ENCODE measurements at places on chromosomes 5 and 9.

DNA sequence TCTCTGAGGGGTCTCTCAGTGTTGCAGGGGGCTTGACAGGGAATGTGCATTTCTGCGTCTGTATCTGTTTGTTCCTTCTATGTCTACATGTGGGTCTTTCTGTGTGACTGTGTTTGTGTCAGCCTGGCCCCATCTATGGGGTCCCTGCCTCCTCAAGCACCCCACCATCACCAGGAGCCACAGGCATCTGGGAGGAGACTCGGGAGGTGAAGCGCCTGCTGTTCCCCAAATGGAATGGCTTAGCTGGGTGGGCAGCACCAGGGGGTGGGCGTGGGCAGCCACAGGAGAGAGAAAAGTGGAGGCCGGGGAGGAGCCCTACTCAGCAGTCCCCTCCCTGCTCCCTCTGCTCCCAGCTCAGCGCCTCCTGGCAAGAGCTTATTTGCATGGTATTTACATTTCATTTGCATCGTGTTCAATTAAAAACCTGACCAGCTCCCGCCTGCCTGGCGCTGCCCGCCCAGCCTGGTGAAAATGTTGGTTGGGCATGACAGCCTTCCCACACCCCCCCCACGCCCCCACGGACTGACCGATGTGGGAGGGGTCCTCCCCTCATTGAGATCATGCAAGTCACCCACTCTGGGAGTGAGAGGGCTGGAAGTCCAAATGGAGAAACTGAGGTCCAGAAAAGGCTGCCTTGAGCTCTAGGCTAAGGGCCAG is 50.5 kb downstream of the CXXC5 start:
- peak; percentile 81 for DNase-seq

GRCh38 chr9:114097613-114098020 is 1.5 kb downstream of the KIF12 start:
- no peak for DNase-seq

DNA sequence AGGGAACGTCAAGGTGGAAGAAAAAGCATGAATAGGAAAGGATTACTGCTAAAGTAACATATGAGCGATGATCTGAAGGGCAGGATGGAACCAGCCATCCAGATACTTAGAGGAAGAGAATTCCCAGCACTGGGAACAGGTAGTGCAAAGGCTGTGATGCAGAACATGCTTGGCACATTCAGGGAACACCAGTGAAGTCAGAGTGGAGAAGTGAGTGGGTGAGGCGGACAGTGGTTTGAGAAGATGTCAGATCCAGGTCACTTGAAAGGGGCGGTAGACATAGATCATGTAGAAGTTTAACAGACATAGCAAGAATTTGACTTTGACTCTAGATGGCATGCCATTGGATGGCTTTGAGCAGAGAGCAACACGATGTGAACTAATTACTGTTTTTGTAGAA is 374.2 kb downstream of the PDE4D start:
- peak; percentile 92 for DNase-seq

DNA sequence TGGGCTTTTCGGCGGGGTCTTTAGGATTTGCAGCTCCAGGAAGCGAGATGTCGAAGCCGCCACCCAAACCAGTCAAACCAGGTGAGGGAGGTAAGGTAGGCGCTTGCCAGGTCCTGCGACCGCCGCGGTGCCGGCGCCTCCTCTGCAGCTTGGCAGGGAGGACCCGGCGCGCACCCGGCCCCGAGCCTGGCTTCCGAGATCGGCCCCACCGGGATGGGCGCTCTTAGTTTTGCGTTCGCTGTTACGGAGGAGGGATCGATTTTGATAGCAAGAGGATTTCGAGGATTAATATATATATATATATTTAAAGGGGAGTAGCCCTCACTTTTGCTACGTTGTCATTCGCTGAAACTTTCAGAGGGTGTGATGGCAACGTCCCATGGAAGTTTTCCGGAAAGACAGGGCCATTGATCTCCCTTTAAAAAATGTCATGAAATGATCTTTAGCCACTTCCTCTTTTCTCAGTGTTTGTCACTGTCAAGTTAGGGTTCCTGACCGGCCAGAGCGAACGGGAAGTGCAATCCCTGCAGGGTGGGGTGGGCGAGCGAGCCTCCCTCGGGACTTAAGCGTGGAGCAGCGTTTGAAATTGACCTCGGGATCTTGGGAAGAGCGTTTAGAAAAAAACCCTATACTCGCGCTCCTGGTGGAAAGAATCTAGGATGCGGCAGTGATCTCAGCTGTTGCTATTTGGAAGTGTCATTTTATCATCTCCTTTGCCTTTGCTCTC is 495 bp downstream of the OSTF1 start:
- DNase-seq: peak; percentile 42

DNA sequence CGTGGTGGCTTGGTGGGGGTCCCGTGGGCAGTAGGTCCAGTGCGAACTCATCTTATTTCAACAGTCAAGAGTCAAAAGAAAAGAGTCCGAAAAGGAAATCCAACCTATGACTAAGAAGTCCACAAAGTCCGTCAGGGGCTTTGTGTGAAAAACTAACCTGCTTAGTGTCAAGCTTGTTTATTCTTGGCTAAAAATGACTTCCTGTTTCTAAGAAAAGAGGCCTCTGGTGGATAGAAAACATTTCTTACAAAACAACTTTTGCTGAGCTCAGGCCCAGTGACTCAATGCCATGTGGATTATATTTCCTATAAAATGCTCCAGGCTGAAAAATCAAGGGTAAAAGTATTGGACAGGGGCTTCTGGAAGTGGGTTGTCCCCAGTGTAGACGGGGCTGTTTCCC is 105.9 kb downstream of the GADD45G start:
- DNase-seq: no peak

DNA sequence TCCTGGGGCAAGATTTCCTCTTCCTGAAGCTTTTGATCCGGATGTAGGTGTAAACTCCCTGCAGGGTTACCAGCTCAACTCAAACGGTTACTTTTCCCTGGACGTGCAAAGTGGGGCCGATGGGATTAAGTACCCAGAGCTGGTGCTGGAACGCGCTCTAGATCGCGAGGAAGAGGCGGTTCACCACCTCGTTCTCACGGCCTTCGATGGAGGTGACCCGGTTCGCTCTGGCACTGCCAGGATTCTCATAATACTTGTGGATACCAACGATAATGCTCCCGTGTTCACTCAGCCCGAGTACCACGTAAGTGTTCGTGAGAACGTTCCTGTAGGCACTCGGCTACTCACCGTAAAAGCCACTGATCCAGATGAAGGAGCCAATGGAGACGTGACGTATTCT is 820 bp downstream of the PCDHGA4 start:
- DNase-seq: no peak

DNA sequence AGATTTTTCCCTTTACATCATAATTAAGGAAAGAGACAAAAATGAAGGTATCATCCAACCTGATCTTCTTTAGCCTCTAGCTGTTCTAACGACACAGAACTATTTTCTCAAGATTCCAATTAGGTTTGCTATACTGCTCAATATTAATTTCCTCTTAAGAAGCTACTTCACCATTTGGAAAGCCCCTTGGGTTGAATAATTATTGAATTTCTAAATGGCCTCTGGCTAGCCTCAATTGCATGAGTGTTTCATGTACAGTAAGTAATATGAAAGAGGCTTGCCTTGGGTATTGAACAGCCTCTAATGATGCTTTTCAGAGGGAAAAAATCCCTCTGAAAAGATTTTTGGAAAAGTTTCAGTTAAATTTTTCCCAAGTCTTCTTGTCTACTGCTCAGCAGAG is 3.7 kb upstream of the MOB3B start:
- no peak for DNase-seq

- no peak for DNase-seq
These were observed 82.6 kb downstream of the SH3PXD2B start for GRCh38 chr5:172371684-172372083.
